ENCODE measurements at places on chromosomes 13 and 19.

- DNase-seq, result no peak
Observed at GRCh38 chr13:62014299-62014698, 598.6 kb upstream of the PCDH20 start.

DNA sequence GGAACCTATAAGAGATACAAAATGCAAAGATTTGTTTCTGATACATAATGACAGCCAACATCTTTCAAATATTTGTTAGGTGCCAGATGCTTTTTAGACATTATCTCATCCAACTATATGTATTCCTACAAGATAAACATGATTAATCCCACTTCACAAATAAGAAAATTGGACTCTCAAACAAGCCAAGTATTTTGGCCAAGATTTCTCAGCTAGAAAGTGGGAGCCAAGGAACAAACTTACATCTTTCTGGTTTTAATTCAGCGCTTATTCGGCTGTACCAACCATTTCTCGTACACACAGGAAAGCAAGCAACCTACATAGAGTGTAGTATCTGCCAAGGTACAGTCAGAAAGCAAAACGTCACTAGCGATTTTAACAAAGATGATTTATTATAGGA is 85.7 kb upstream of the SERP2 start:
- DNase-seq, result no peak

- DNase-seq, result no peak
Observed at GRCh38 chr19:42252365-42253244, 2.3 kb downstream of the ERF start.

DNA sequence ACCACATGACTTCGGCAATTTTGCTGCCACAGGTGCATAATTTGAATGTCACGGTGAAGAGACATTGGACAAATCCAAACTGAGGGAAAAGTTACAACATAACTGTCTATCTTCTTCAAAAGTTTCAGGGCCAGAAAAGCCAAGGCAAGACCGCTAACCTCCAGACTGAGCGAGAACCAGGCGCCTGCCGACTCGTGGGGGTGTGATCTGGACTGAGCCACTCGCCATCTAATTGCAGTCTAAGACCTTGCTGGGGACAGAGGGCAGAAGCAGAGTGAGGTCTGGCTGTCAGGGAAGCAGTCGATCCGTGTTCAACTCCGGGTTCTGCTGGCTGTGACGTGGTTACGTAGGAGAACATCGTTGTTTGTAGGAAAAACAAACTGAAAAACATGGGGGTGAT is 88.6 kb downstream of the SPACA7 start:
- DNase-seq, result no peak

- DNase-seq, result no peak
Observed at GRCh38 chr19:5149932-5150901, 181.3 kb downstream of the KDM4B start.

GRCh38 chr13:69283837-69284236 is 823.8 kb upstream of the ATXN8OS start:
- no peak for DNase-seq

- no peak for DNase-seq
Observed at GRCh38 chr19:37719927-37720265, 335 bp upstream of the ZNF607 start.

GRCh38 chr13:74646091-74646490 is 511.9 kb upstream of the KLF12 start:
- no peak for DNase-seq

- DNase-seq, result no peak
Observed at GRCh38 chr13:60986301-60986700, 429.3 kb downstream of the PCDH20 start.

- no peak for DNase-seq
Observed at GRCh38 chr19:3949997-3950859, 17.4 kb downstream of the NMRK2 start.

DNA sequence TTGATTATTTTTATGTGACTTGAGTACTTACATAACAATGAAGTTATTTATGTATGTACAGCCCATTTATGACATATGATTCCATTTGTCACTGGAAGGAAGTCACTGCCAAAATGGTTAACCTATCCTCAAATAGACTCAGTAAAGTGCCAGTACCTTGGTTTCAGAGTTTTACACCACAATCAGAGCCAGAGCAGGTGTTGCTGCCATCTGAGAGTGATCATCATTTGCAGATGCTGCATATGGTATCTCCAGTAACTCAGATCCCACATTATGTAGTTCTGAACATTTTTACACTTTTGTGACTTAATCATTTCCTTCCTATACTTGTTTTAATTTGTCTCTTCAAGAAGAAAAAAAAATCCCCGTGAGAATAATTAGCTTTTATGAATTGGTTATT is 313.3 kb downstream of the HS6ST3 start:
- DNase-seq, result no peak

- peak; percentile 36 for DNase-seq
Observed at GRCh38 chr19:1945899-1946298, 4.9 kb downstream of the CSNK1G2 start.

DNA sequence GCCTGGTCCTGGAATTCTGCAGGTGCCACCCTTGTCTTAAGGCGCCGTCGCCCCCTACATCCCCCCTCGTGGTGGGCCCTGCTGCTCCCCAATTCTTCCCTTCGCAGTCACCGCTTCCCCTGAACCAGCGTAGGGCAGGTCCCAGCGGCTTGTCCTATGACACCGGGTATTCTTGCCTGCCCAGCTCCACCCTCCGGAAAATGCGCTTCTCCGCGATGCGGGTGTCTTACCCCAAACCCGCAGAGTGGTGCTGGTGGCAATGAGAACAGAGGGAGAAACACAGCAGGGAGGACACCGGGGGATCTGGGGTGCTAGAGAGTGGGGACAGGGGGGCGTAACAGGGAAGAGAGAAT is 9.0 kb downstream of the ZNF808 start:
- peak; percentile 55 for DNase-seq

DNA sequence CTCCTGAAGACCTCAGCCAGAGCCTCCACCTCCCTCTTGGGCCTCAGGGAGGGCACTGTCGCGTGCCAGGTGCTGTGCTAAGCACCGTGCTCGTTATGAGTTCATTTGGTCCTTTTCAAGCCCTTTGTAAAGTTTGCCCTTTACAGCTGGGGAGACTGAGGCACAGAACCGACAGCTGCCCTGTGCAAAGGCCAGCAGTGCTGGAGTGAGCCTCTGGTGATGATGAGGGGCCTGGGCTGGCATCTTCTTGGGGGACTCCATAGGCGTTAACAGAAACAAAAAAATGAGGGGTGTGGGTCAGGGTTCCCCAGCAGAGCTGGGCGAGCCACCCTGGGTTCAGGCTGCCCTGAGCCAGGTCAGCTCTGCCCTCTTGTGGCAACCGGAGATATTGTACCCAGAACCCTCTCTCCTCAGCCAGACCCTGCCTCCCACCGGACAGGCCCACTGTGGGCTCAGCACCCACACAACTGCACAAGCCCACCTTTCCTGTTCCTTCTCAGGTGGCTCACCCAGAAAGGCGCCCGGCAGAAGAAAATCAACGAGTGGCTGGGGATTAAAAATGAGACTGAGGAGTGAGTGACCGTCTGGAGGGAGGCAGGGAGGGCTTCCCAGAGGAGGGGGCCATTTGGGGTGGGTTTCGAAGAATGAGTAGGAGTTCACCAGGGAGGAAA is 5.5 kb upstream of the IFI30 start:
- DNase-seq, result peak; percentile 75

GRCh38 chr13:73000027-73000674 is 58.7 kb upstream of the KLF5 start:
- peak; percentile 6 for DNase-seq

GRCh38 chr19:43634506-43634871 is 5.2 kb downstream of the CADM4 start:
- DNase-seq, result no peak

DNA sequence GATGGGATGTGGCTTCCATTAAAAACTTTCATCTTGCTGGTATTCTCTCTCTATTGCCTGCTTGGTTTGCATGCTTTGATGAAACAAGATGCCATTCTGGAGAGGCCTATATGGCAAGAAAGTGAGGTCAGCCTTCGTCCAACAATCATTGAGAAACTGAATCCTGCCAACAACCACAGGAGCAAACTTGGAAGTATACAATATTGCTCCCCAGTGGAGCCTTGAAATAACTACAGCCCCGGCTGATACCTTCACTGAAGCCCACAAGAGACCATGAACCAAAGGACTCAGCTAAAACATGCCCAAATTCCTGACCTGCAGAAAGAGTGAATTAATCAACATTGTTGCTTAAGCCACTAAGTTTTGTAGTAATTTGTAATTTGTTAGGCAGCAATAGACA is 82.5 kb upstream of the FGF14 start:
- no peak for DNase-seq

DNA sequence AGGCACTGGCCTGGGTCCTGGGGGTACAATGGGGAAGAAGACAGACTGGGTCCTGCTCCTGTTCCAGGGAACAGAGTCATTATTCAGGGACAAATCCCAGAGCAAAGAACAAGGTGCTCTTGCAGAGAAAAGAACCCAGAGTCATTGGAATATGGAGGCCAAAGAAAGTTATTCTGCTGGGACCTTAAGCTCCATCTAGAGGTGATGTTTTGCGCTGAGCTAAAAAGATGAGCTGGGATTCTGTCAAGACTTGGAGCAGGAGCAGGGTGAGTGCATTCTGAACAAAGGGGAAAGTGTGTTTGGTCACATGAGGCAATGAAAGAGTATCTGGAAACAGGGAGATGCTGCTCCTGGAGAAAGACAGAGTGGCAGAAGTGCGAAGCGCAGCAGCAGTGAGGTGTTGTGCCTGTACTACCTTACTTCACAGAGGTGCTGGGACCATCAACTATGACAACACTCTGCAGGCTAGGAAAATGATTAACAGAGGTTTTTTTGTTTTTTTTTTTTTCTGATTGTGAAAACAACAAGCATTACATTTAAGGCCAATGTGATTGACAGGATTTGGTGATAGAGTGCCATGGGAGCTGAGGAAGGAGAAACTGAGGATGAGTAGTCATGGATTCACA is 95.3 kb upstream of the TNFSF11 start:
- DNase-seq, result no peak

DNA sequence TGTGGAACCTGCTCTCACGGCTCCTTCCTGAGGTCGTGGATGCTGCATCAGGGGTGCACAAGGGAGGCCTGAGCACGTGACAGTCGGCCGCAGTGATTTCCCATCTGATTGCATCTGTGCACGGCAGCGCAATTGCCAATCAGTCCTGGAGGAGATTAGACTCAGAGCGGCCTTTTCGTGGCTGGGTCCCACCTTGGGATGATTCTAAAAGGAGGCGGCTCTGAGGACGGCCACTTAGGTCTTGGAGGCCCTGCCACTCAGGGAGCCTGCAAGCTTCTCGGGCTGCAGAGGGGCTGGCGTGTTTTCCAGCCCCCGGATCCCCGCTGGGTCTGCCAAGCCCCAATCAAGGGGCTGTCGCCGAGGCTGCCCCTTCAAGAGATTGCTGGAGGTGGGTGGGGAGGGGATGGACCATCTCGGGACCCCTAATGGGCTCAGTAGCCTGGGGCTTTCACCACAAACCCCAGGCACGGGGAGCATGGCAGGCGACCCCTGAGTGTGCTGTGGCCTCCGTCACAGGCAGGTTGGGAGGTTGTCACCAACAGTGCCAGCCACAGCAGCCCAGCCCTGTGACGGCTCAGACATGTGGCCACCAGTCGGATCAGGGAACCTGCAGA is 51.6 kb downstream of the SOX1 start:
- DNase-seq, result no peak

GRCh38 chr13:59997976-59998375 is 165.8 kb downstream of the DIAPH3 start:
- no peak for DNase-seq

GRCh38 chr13:31903111-31903815 is 128.3 kb upstream of the FRY start:
- no peak for DNase-seq

GRCh38 chr13:99553033-99553432 is 51.8 kb downstream of the TM9SF2 start:
- no peak for DNase-seq

- peak; percentile 94 for DNase-seq
Observed at GRCh38 chr13:27251166-27252091, at the start of gene RPL21. RPL21 (plus strand) TSS chr13:27251558; CDS start chr13:27253777, 2,219 bp downstream.

- no peak for DNase-seq
Observed at GRCh38 chr19:30056580-30056979, 114.5 kb downstream of the URI1 start.

DNA sequence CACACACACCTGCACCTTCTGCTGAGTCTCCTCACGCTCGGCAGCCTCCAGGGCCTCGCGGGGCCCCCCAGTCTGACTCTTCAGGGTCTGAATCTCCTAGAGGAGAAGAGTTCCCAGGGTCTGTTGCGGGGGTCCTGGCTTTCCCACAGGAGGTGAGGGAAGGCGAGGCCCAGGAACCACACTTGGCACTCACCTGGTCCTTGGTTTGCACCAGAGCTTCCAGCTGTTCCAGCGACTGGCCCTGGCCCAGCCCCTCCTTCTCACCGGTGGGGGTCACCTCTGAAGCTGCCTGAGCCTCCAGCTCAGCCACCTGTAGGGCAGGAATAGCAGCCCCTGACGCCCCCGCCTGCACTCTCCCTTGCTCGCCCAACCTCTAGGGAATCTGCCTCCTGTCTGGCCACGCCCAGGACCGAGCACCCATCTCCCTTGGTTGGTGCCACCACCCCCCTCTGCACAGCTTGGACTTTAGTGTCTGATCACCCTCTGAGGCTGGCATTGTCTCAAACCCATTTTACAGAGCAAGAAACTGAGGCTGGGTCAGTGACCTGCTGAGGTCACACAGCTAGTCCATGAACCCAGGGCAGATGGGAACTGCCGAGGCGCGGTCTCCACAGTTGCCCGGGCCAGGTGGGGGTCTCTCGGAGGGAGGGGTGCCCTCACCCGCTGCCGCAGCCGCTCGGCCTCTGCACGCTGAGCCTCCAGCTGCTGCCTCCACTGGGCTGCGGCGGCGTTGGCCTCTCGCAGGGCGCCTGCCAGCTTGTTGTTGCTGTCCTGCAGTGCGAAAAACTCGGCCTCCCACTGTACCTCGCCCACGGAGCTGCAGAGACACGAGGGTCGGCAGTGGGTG is 9.5 kb downstream of the HOMER3 start:
- DNase-seq, result no peak

GRCh38 chr13:112330479-112331381 is 45.4 kb upstream of the SPACA7 start:
- no peak for DNase-seq

- no peak for DNase-seq
Observed at GRCh38 chr13:100338275-100338674, 249.4 kb downstream of the PCCA start.

GRCh38 chr19:41426116-41426841 is 895 bp downstream of the B3GNT8 start:
- DNase-seq, result no peak

DNA sequence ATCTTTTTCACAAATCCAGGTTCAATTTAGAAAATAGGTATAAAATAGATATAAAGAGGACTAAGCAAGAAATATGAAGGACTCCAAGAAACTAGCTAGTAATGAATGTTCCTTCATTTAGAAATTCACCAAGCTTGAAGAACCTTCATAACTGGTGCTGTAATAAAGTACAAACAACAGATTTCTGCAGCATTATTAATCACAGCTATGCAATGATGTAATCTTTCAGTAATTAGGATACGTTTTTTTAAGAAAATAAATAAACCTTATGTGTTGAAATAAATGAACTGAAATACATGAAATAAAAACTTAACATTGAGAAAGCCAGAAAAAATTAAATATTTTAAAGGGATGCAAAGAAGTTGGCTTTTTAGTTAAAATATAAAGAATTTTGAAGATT is 236.1 kb downstream of the RGCC start:
- DNase-seq, result no peak
